ENCODE measurements at places on chromosomes 3 and 15.

DNA sequence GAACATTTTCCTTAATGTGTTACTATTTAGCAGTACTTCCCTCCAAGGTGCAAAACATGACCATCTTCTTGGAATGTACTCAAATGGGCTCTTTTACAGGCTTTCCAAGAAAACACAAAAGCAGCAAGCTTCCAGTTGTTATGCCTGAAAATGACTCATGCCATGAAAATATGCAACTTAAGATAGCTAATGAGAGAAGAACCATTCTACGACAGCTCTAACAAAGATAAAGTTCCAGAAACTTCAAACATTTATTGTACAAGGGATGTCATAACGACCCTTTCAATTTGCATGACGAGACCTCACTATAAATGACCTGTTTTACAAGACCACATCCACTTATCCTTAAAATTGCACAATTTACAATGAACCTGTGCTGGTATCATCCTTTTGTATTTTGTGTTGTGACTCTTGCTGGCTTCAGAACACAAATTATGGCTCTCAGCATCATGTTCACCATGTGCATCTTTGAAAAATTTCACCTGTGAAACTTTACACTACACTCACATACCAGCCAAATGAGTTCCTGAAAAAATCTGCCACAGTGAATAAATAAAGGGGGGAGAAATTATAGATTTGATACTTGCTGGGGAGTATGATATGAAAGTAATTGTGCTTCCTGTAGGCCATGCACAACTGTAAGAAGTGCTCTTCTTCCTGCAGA lies 433.7 kb downstream of the MAGI1 start:
- no peak for DNase-seq

DNA sequence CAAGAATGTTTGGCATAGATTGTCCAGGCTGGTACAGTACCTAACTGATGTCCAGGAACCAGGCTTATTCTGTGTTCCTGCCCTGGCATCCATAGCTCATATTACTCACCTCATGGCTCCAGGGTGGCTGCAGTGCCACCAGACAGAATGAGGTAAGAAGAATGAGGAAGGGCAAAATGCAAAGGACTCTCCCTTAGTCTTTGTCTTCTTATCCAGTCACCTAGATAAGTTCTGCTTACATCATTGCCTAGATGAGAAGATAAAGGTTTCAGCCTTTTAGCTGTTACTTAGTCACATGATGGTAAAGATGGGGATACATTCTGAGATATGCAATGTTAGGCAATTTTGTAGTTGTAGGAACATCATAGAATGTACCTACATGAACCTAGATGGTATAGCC lies 45.8 kb downstream of the CHP1 start:
- no peak for DNase-seq

DNA sequence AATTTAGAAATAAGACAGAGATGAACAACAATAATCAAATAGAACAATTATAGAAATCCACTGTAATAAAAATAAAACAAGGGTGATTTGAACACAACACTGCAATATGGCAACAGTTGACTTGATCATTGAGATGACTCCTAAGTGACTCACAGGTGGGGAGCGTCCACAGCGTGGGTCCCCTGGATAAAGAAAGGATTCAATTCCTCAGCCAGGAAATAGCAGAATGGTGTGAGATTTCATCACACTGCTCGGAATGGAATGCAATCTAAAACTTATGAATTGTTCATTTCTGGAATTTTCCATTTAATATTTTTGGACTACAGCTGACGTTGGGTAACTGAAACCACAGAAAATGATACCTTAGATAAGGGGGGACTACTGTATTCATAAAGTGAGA lies 82.0 kb downstream of the CNTN3 start:
- no peak for DNase-seq

GRCh38 chr3:39188271-39189149 lies 3.9 kb downstream of the XIRP1 start:
- DNase-seq: no peak

DNA sequence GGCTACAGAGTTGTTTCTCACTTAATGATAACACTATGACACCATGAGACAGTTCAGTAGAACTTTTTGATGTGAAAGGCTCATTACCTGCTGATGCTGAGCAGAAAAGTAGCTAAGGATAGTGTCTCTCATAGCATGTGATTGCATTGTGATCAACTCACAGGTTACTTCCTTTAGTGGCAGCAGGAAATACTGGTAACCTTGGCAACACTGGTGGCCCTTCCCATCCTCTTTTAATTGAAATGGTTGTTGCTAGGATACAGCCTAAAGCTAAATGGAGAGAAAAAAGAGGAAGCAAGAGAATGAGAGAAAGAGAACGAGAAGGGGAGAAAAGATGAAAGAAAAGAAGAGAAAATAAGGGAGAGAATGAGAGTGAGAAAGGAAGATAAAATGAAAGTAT lies 204.7 kb upstream of the GAP43 start:
- DNase-seq: no peak

DNA sequence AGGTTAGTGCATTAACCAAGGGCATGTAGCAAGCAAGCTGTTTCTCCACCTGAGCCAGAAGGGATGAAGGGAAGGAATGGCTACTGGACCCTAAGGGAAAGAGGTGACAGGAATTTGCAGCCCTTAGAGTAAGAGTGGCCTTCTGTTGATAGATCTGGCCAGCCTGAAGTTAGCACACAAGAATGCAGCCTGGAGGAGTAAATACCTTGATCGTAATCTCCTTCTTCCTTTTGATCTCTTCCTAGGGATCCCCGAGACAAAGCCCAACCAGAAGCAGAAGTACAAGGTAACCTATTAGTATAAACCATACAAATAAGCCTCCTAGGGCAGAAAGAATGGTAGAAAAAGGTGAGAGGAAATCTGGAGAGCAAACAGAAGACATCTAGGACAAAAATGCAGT lies 134.6 kb downstream of the ATP8B4 start:
- DNase-seq: no peak

GRCh38 chr15:48965972-48966371 lies 2.3 kb upstream of the SHC4 start:
- no peak for DNase-seq

DNA sequence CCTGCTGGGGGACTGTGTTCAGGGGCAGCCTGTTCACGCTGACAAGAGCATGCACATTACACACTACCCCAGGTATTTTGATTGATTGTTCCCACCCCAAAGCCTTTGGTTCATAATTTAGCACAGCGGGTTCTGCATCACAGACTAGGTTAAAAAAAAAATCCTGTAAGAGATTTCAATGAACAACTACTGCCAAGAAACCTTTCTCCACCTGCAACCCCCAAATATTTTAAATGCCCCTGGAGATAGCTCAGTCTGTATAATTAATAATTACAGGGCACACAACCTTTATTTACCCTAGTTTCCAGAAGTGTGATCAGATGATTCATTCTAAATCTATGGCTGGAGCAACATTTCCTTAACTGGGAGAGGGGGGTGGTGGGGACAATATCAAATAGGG lies 87.6 kb downstream of the NR2F2 start:
- DNase-seq: no peak

All from natural killer cell treated with Interleukin-12 subunit alpha and Interleukin-12 subunit beta and Interleukin-15 and Interleukin-18, amount 100 ng/mL, for 72 hours (primary cell).